Keratinocyte (primary cell): ENCODE measurements at places on chromosomes 4 and X. TPM values are rescaled to one million over a fixed set of nuclear protein-coding genes. Genes with fewer than 3 reads are reported as not detected.
A peak's percentile ranks its signal among the peaks of the same experiment; 100 is the strongest.

Gene STAP1
- not detected in 3 replicates for polyA plus RNA-seq

Gene NXF2
- polyA plus RNA-seq: not detected in 3 replicates

Gene NR3C2
- polyA plus RNA-seq: 0.65 to 1.8 TPM (median 1.5 TPM) in 3 replicates

DNA sequence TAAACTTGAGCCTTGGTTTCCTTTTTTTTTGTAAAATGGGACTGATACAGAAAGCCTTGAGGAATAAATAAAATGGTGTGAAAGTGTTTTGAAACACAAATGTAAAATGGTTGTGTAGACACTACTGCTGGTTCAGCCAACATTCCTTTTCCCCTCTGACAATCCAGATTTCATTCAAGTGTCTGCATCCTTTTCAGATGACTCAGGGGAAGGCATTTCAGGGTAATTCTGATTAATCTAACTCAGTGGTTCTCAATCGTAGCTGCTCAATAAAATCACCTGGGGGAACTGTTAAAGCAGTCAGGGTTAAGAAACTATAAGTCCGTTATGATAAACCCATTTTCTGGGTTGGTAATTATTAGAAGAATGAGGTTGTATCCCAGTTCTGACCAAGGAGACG is 4.6 kb downstream of the ARHGAP10 start:
- DNase-seq: no peak
- no peaks in the 10 kb centered on the region for H3K36me3 ChIP-seq
- H3K4me3 ChIP-seq: peak overlapping the region; percentile 55
- peak overlapping the region; percentile 62 for H3K27ac ChIP-seq

DNA sequence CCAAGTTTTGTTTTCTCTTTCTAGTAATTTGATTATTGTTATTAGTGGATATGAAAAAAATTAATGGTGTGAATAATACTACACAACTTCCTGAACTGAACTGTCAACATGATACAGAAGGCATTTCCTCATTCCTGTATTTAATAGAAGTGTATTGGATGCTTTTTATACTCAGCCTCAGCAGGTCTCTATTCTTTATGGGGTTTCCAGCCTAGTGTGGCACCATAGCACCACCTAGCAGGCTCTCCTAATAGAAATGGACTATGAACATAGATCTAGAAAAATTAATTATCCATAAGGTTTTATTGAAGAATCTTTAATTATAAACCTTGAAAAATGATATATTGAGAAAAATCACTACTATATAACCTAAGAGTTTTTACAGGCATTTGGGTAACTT is 52.4 kb downstream of the GLRB start:
- no peak overlapping the region for H3K27ac ChIP-seq
- DNase-seq: no peak
- no peaks in the 10 kb centered on the region for H3K36me3 ChIP-seq
- H3K27me3 ChIP-seq: no peaks in the 10 kb centered on the region
- H3K4me3 ChIP-seq: no peak overlapping the region

DNA sequence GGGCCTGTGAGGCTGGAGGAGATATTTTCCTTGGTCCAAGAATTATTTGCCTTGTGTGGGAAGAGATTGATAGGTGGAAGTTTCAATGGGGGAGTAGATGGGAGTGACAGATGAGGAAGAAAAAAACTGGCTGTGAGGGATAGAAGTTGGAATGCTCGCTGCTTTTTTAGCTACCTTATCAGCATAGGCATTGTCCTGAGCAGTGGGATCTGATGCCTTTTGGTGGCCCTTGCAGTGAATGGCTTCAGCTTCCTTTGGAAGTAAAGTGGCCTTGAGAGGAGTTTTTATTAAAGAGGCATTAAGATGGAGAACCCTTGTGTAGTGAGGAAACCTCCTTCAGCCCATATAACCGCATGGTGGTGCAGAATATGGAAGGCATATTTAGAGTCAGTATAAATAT is 16.0 kb downstream of the KLKB1 start:
- no peaks in the 10 kb centered on the region for H3K4me1 ChIP-seq
- H3K27me3 ChIP-seq: no peaks in the 10 kb centered on the region
- no peak for DNase-seq
- no peak overlapping the region for H3K27ac ChIP-seq
- H3K36me3 ChIP-seq: no peaks in the 10 kb centered on the region

GRCh38 chr4:122827879-122828601 is 1.4 kb downstream of the FGF2 start:
- peak overlapping the region; percentile 57 for H3K4me3 ChIP-seq
- no peak for DNase-seq
- no peaks in the 10 kb centered on the region for H3K36me3 ChIP-seq

- no peaks in the 10 kb centered on the region for H3K36me3 ChIP-seq
- peaks cover 20% of the 10 kb centered on the region for H3K27me3 ChIP-seq
- DNase-seq: no peak
- no peak overlapping the region for H3K27ac ChIP-seq
- H3K4me1 ChIP-seq: no peaks in the 10 kb centered on the region
- H3K4me3 ChIP-seq: no peak overlapping the region
These were observed 57.5 kb downstream of the ADRA2C start for GRCh38 chr4:3823496-3824341.

GRCh38 chr4:909821-910220 is 22.3 kb downstream of the GAK start:
- H3K27me3 ChIP-seq: no peaks in the 10 kb centered on the region
- H3K27ac ChIP-seq: no peak overlapping the region
- no peak for DNase-seq
- peaks cover 20% of the 10 kb centered on the region for H3K36me3 ChIP-seq
- H3K4me1 ChIP-seq: no peaks in the 10 kb centered on the region
- H3K4me3 ChIP-seq: no peak overlapping the region

DNA sequence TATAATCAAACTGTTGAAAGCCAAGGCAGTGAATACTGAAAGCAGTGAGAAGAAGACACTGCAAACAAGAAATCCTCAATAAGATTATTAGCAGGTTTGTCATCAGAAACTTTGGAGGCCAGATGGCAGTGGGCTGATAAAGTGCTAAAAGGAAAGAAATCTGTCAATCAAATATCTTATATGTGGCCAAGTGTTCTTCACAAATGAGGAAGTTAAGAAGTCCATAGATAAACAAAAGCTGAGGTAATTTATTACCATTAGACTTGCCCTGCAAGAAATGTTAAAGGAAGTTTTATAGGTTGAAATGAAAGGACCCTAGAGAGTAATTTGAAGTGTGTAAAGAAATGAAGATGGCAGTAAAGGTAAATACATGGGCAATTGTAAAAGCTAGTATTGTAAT is 586.6 kb downstream of the RAPGEF2 start:
- H3K4me1 ChIP-seq: no peaks in the 10 kb centered on the region
- H3K27me3 ChIP-seq: no peaks in the 10 kb centered on the region
- H3K36me3 ChIP-seq: no peaks in the 10 kb centered on the region
- DNase-seq: no peak
- no peak overlapping the region for H3K27ac ChIP-seq
- H3K4me3 ChIP-seq: no peak overlapping the region

- no peaks in the 10 kb centered on the region for H3K27me3 ChIP-seq
- no peak overlapping the region for H3K27ac ChIP-seq
- H3K4me3 ChIP-seq: no peak overlapping the region
- DNase-seq: no peak
- H3K36me3 ChIP-seq: no peaks in the 10 kb centered on the region
These were observed 11.9 kb downstream of the REPS2 start for GRCh38 chrX:16958356-16958755.

DNA sequence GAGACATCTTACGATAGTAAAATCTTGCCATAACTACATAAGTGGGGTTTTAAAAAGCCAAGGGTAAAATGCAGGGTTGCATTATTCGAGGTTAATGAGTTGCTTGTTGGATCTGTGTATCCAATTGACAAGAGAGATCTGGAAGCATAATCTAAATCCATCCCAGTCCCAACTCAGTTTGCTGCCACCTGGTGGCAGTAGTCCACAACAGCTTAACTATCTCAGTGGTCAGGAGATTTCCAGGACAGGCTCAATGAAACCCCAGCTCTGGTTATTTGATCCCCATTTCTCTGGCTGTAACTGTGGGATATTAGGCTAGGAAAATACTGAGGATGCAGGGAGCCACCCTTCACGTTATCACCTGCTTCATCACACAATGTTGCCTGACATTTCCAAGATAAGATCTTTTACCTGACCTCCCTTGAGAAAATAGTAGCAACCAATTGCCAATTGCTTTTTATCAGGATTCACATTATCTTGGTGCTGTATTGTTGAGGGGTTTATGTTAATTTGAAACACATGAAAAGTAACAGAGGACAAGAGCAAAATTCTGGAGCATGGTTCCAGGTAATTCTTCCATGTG is 88.2 kb upstream of the TNIP3 start:
- no peak overlapping the region for H3K4me3 ChIP-seq
- no peaks in the 10 kb centered on the region for H3K36me3 ChIP-seq
- peak; percentile 30 for DNase-seq
- no peak overlapping the region for H3K27ac ChIP-seq
- peaks cover 12% of the 10 kb centered on the region for H3K4me1 ChIP-seq

DNA sequence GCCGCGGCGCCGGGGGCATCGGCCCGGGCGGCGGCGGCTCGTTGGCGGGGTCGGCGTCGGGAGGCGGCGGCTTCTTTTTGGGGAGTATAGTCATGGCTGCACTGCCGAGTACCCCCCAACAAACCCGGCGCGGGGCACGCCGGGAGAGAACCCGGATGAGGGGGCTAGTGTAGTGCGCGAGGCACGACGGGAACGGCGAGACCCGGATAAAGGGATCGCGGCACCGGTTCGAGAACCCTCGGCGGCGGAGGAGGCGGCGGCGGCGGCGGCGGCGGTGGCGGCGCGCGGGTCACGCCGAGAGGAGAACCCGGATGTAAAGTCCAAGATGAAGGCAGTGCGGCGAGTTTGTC is at the start of gene OTUD5:
Gene OTUD5 (minus strand): TSS at position 131 of the 350 bp plus-strand sequence. CDS start 37 bp downstream, at position 94.
- peaks cover 14% of the 10 kb centered on the region for H3K36me3 ChIP-seq
- peak within 1 kb of the TSS; percentile 53 for H3K4me3 ChIP-seq
- peaks cover 11% of the 10 kb centered on the region for H3K4me1 ChIP-seq
- no peaks in the 10 kb centered on the region for H3K27me3 ChIP-seq
- no peak for DNase-seq

GRCh38 chrX:80246271-80246670 is 174.0 kb upstream of the TENT5D start:
- H3K4me1 ChIP-seq: no peaks in the 10 kb centered on the region
- no peaks in the 10 kb centered on the region for H3K27me3 ChIP-seq
- no peak for DNase-seq
- no peak overlapping the region for H3K4me3 ChIP-seq
- H3K27ac ChIP-seq: no peak overlapping the region

DNA sequence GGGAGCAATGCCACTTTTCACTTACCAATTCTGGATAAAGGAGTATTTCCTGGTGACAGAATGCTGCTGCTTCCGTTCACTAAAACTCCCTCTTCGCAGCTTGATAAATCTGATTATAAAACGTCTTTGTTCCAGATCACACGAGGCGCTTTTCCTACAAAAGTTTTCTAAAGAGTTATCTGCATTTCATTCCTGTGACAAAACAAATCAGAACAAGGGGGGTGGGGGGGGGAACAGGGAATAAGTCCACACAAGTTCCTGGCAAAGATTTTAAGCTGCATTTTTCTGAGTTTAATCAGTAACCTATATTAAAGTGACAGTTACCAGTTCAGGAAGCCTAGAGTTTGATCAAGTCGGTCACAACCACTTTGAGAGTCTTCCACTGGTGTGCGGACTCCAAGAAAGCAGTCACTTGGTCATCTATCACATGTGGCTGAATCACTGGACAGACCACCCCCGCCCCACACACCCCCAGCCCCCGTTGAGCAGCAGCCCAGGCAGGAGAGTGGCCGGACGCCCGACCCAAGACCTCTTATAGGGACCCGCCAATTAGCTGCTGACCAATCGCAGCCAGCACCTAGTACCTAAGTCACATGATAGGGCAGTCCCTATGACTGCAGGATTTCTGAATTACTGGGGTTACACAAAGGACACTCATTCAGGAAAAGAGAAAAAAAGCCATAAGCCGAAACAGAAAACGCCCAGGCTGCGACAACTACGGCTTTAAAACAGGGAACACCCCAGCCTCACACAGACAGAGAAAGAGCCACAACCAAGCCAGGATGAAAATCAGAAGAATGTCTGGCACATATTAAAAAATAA is 569.3 kb upstream of the DIPK2B start:
- peak overlapping the region; percentile 91 for H3K27ac ChIP-seq
- H3K4me3 ChIP-seq: peak overlapping the region; percentile 78
- peaks cover 44% of the 10 kb centered on the region for H3K4me1 ChIP-seq
